G401 (cell line): ENCODE measurements at places on chromosomes 3 and 15. TPM values are rescaled to one million over a fixed set of nuclear protein-coding genes. Genes with fewer than 3 reads are reported as not detected.

Gene LMAN1L
- total RNA-seq = not detected in 2 replicates

Gene HGD
- total RNA-seq = not detected in 2 replicates

GRCh38 chr15:51731549-51732267, 5.7 kb downstream of the LYSMD2 start:
- no peak for DNase-seq

DNA sequence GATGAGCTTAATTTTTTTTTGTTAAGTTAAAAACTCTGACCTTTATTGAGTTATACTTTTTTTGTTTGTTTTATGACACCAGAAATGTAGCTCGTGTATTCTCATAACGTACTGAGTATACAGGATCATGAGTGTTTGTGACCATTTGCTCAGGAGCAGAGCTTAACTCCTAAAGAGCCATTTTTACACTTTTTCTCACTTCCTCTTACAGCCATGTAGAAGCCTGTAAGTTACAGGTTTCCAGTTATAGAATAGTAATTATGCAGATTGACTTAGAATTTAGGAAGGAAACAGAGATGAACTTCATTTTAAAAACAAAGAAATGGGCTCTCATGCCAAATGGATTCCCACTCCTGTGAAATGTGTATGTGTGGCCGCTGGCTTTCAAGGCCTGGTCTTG, 151.7 kb downstream of the MCTP2 start:
- DNase-seq = no peak

DNA sequence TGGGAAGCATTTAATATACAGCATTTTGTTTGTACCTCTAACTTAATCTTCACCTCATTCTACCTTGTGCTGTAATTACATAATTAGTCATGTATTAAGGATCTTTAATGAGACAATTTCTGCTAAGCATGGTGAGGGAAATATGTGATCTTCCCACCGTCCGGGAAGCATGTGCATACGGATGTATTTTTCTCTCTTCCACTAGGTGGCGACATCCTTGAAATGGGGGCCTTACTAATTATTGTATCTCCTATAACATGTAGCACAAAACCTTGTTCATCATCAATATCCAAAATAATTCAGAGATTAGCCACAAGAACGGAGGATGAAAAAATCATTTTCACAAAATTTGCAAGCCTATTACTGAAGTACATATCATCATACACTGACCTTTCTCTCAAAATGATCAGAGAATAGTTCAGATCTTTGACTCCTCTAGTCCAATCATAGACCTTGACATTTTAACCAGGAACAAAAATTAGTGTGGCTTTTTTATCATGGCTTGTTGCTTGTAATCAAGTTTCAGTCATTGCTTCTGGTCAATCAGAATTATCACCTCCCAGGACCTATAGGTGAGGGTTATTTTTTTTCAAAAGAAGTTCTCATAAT, 148.9 kb upstream of the GBE1 start:
- peak; percentile 28 for DNase-seq

GRCh38 chr15:98774756-98775497, 126.6 kb downstream of the IGF1R start:
- DNase-seq = no peak

Gene KBTBD12
- not detected in 2 replicates for total RNA-seq

- no peak for DNase-seq
Measured at GRCh38 chr3:105686278-105686897, 182.4 kb downstream of the CBLB start.

Gene FAH
- total RNA-seq = 29.3 and 42.7 TPM in 2 replicates

Gene TYRO3
- 25.9 and 26.2 TPM in 2 replicates for total RNA-seq

- no peak for DNase-seq
Measured at GRCh38 chr3:109396806-109397205, 59.5 kb upstream of the DPPA4 start.

Gene SH2D7
- total RNA-seq = not detected in 2 replicates

- no peak for DNase-seq
Measured at GRCh38 chr3:83948771-83949170, 1010.0 kb upstream of the CADM2 start.

Gene EPHA3
- 0.37 and 1.2 TPM in 2 replicates for total RNA-seq

GRCh38 chr3:67033079-67033478, 35.0 kb downstream of the KBTBD8 start:
- no peak for DNase-seq

Gene USP8
- 58.2 and 69.5 TPM in 2 replicates for total RNA-seq

DNA sequence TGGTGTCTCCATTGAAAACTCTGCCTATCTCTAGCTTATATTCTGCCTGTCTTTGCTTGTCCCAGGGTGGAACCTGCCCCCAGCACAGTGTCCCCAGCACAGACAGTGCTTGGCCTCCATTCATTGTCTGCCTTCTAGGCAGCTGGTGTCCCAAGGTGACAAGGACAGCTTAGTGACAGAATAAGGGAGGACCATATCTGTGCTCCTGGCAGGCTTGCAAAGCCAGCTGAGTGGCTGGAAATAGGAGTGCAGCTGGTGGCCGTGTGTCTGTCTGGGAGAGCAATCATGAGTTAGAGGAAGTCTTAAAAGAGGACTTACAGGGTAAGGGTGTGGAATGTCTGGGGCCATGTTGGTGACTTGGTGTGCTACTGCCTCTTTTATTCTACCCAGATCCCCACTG, 33.4 kb downstream of the SCN5A start:
- DNase-seq = no peak

- no peak for DNase-seq
Measured at GRCh38 chr3:176755977-176756376, 441.3 kb downstream of the TBL1XR1 start.

DNA sequence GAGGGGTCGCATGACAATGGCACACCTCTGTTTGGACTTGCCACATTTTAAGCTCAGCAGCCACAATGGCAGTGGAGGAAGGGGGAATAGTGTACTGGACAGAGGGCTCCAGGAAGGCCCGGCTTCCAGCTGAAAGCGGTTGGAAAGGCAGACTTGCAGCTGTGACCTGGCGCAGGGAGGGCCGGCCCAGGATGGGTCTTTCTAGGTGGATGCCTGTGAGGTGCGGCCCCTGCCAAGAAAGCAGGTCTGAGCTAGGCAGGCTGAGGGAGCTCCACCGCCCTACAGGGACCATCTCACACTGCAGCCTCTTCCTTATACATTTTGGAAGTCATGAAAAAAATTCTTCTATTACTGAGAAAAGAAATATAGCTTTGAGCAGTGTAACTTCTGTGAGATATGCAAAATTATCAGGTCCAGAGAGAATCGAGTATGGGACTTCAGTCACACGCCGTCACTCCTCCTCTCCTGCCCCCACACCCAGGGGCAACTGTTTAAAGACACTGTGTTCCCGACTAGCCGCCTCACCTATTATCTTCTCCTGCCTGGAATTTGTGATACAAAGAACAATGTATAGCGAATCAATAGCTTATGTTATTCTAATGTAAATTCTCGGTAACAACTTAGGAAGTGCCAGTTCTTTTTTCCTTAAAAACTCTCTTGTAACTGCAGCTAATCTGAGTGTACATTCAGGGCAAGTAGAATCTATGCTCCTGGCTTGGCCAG, 331.0 kb downstream of the OCA2 start:
- no peak for DNase-seq

GRCh38 chr3:138923531-138923994, 23.4 kb downstream of the FOXL2 start:
- DNase-seq = peak; percentile 59

DNA sequence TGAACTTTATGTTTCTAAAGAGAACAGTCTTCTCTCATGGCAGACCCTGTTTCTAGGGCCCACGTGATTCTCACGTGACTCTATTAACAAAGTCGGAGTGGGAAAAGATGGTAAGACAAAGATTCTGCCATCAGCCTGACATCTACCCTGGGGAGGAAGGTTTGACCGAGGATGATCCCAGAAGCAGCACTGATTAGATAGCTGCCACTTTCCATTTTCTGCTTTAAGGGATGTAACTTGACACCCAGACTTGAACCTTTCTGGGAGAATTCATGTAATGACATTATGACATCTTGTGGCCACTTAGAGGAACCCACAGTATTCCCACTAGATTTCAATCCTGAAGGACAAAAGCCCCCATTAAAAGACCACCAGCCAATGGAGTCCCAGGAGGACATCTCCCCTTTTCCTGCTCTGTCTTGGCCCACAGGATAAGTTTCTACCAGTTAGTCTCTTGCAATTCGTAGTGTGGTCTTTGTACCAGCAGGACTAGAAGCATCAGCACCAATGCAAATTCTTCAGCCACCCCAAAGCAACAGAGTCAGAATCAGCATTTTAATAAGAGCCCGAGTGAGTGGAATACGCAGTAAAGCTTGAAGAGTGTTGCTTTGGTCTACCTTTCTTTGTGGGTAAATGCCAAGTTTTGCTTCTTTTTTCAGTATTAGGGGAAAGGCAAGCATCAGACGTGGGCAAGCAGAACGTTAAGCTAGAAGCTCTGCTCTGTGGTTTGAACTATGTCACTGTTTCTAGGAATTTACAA, 480.5 kb upstream of the PROK2 start:
- DNase-seq = no peak

DNA sequence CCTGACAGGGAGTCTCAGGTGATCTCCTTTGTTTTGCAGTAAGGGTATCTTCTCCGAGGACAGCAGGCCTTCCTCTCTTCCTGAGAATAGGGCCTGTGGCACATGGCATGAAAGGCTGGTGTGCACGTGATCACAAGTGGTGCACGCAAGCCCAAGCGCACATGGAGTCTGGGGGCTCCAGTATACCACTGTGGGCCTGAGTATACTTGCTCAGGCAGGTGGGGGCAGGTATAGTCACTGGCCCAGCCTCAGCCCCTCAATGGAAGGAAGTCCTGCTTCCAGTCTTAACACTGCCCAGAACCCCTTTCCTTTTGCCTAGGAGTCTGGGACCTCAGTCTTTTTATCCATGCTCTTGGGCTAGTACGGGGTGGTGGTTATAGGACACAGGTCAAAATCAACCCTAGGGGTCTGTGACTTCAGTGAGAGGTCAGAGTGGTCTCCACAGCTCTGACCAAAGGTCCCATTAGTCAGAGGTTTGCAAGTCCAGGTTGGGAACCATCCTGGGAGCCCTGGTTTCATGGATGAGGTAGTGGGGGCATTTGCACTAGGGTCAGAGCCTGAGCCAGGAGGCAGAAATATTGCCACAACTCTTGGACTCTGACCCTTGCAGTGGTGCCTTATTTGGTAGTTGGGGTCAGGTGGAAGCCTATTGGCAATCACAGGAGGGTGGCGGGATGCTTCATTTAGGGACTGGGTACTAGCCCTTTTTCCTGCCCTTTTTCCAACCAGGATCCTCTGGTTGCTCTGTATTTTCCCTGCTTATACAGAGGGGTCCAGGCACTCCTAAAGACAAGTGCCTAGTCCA, 823 bp upstream of the CCDC71 start:
- no peak for DNase-seq

DNA sequence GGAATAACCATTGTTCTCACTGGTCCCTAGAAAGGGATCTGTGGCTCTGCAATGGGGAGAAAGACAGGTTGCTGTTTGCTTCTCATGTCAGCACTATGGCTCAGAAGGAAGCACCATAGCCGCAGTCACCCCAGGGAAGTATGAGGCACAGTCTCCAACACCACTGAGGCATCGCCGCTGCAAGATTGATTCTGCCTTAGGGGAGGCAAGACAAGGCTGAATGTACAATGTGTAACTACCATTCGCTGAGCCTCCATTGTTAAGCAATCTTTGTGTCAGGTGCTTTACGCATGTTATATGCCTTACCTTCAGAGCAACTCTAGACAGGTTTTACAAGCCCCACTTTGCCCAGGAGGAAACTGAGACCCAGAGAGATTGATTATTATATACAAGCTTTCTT, 100.7 kb upstream of the KCNMB2 start:
- DNase-seq = no peak

Gene CYP11A1
- not detected in 2 replicates for total RNA-seq

GRCh38 chr3:108117241-108117775, 26.5 kb upstream of the CD47 start:
- DNase-seq = peak; percentile 43

Gene SLC6A20
- 2.2 and 5.0 TPM in 2 replicates for total RNA-seq

- no peak for DNase-seq
Measured at GRCh38 chr15:51227940-51228732, 110.3 kb downstream of the CYP19A1 start.

Gene SNX22
- total RNA-seq = 18.2 and 24.7 TPM in 2 replicates

Gene SYNM
- total RNA-seq = 21.8 and 26.1 TPM in 2 replicates

GRCh38 chr15:63915873-63916771, 82.4 kb upstream of the HERC1 start:
- no peak for DNase-seq

Gene ZNF620
- total RNA-seq = 5.4 and 10.0 TPM in 2 replicates

GRCh38 chr15:32679298-32679690, 37.8 kb downstream of the SCG5 start:
- no peak for DNase-seq

DNA sequence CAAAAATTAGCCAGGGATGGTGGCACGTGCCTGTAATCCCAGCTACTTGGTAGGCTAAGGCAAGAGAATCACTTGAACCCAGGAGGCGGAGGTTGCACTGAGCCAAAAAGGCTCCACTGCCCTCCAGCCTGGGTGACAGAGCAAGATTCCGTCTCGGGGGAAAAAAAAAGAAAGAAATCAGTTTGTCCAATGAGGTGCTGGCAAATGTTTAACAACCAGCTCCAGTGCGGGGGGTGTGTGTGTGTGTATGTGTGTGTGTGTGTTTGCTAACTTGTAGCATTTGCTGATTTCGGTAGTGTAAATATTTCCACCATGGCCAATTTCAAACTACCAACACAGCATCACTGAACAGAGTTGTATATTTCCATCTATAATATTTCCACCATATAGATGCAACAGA, 23.8 kb upstream of the IDH2 start:
- no peak for DNase-seq

Gene UQCRC1
- 474 and 540 TPM in 2 replicates for total RNA-seq

DNA sequence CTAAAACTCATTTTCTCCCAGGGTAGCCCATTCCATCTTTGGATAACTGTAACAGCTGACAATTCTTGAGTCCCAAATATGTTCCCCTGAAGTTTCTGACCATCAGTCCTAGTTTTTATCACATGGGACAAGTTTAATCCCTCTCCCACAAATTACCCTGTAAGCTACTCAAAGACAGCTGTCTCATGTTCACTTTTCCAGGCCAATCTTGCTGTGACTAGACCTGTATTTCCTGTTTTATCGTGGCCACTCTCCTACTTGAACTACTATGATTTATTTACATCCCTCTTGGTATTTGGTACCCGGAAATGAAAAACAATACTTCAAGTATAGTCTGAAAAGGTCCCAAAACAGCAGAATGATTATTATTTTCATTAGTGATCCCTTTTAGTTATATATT, 95.1 kb upstream of the MEX3B start:
- DNase-seq = no peak

Gene SLC12A1
- not detected in 2 replicates for total RNA-seq

DNA sequence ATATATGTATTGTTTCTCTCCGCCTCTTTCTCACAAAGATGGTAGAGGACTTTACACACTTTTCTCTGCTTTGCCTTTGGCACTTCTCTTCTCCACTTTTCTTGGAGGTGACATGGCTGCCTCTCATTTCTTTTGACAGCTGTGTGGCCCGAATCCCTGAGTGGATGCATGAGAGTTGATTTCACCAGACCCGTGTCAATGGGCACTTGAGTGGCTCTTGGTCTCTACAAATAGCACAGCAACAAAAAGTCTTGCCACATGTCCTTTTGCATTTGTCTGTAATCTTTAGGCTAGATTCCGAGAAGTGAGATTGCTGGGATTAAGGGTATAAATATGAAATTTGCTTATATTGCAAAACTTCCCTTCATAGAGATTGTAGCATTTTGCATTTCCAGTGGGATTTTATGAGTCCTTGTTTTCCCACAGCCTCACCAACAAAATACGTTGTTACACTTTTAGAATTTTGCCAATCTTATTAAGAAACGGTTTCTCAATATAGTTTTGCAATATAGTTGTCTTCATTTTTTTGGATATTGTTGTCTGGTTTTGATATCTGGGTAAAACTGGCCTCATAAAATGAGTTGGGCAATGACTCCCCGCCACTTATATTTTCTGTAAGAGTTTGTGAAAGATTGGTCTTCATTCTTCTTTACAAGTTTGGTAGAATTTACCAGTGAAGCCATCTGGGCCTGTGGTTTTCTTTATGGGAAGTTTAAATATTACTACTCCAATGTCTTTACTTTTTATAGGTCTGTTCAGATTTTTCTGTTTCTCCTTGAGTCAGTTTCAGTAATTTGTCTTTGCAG, 5.2 kb upstream of the TRPM1 start:
- DNase-seq = no peak
